ENCODE measurements at places on chromosomes 7 and 10.

DNA sequence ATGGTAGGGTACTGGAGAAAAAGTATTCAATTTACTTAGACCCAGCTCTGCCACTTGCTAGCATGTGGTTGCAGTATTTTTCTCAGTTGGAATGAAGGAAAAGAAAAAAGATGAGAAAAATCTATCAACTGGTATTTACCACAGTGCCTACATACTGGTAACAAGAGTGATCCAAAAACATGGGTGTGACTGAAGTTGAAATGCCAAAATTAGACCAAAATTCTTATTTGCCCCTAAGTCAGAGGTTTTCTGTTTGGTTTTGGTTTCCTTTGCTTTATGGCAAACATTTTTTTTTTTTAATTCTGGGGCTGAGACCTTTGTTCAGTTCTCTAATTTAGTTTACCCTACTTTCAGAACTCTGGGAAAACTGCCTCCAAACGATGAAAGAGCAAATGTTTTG, 12.3 kb downstream of the HYCC1 start:
- DNase-seq = no peak

DNA sequence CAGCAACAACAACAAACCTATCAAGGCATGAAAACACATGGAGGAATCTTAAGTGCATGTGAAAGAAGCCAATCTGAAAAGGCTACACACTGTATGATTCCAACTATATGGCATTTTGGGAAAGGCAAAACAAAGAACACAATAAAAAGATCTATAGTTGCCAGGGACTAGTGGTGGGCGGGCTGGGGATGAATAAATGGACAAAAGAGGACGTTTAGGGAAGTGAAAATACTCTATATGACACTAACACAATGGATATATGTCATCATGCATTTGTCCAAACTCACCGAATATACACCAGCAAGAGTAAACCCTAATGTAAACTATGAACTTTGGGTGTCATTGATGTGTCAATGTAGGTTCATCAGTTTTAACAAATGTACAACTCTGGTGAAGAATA, 89.1 kb downstream of the SEMA3E start:
- no peak for DNase-seq

GRCh38 chr7:29328045-29328444, 133.5 kb downstream of the CHN2 start:
- no peak for DNase-seq

- peak; percentile 20 for DNase-seq
These were observed 509.5 kb downstream of the CCSER2 start for GRCh38 chr10:84837877-84838276.

DNA sequence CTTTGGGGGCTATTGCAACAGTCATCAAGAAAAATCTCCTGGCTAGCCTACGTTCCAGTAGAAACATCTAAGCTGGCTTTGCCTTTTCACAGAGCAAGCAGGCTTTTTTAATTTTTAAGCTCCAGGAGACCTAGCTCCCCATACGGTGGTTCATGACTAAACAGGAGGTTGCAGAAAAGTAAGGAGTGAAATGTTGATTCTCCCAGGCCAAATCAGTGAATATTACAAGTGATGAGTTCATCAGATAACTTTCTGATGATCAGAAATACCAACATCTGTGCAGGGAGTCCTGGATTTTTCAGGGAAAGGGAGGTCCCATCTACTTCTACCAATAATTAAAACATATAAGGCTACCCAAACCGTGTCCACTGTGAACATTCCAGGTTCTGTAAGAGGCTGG, 477.3 kb upstream of the CELF2 start:
- DNase-seq = no peak

GRCh38 chr7:158284617-158285382, 302.8 kb downstream of the PTPRN2 start:
- no peak for DNase-seq

DNA sequence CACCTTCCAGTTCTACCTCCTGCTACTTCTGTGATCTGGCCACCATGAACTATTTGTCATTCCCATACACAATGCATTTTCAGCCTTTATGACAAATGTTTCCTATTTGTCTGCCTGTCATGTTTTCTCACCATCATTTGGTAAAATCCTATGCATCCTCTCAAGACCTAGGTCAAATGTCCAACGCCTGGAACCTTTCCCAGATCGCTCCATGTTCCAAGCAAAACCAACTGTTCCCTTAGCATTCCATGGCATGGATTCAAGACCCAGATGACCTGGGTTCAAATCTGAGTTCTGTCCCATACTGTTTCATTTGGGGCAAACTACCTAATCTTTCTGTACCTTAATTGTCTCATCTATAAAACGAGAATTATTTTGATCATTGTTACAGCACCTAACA, 98.9 kb downstream of the USP6NL start:
- no peak for DNase-seq

DNA sequence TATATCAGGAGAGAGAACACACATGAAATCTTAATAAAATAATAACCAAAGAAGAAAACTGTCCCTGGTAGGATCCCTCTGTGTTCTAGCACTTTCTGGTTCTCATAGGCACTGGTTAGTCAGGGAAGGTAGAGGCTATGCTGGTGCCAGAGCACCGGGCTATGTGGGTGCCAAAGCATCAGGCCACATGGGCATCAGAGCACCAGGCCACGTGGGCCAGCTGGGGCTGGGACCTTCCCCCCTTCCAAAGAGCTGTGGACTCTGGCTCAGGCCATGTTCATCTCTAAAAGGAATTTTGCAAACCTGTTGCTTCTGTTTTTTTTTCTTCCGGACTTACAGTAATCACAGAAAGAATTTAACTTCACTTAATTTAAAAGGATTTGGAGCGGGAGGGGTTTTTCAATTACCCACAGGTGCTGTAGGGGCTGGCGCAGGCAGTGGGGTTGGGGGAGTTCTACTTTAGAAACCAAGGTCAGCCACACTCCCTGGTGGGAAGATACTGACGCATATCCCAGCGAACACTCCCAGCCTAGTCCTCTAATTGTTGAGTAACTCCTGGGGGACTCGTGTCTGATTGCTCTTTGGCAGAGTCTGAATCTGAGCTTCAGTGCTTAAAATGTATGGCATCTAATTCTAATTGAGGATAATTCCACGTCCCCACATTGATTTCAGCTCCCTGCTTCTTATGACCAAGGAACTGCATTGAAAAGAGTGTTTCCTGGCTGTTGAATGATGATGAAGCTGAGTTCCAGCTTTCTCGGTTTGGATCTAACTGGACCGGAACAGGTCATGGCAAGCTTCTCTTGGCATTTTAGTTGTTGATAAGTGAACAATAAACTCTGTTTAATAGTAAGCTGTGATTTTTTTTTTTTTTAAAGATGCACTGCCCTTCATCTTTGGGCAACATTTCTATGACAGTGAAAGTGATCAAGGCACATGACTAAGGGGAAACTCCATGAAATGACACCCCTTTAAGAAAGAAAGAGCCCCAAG, 110.7 kb upstream of the FZD8 start:
- no peak for DNase-seq

GRCh38 chr10:96450529-96451207, 63.1 kb downstream of the TLL2 start:
- no peak for DNase-seq

GRCh38 chr10:102935939-102936605, 18.0 kb downstream of the CNNM2 start:
- no peak for DNase-seq

- DNase-seq = no peak
These were observed 56.5 kb downstream of the CCDC71L start for GRCh38 chr7:106604303-106604924.

DNA sequence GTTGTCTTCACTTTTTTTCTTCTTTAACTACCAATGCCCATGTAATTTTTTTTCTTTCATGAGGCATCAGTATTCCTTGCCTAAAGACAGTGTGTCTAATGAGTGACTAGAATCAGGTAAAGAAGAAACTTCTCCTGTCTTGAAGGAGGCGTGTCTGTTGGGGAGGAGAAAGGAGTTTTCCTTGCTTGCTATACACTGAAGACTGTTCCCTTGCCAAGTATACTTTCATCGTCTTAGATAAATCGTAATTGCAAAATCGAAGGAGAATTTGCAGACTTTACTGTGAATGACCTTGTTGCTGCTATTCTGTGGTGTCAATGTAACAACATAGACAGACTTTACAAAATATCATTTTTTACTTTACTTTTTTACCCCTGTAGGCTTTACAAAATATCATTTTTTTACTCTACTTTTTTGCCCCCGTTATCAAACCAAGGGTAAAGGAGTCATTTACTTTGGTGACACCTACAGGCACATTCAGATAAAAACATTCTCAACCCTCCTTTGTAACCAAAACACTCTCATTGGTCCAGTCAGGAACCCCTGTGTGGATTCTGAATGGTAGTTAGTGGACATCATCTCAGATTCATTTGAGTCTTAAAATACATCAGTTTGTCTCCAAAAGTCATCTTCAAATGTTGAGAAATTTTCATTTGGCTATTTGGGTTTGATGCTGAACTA, 232.4 kb downstream of the AHR start:
- peak; percentile 16 for DNase-seq

- DNase-seq = no peak
These were observed 419.8 kb downstream of the GRID1 start for GRCh38 chr10:85946713-85947326.

DNA sequence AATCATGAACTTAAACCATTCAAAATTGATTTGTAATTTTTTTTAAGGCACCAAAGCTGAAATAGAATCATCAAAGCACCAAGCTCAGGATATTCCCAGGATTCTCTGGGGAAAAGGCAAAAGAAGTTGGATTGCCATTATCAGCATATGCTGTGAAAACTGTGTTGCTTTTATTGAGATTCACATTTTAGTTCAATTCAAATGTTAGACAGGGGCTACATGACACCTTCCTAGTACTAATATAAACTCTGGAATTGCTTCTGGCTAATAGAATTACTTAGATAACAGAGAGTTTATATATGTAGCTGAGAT, 4.3 kb upstream of the NDST2 start:
- DNase-seq = no peak

DNA sequence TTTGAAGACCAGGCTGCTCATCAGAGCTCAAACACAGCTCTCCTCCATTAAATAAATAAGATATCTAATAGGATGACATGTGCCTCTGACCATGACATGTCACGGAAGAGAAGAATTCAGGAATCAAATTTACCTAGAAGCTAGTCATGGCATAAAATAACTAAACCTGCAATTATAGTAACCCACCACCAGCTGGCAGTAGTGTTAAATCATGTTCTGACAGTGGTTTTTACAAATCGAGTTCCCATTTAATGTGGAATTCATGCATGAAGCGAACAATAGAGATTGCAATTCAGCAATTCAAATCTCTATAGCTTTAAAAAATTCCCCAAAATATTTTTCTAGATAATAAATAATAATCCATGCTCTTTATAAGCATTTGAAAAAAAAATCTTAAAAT, 74.6 kb upstream of the IKZF1 start:
- no peak for DNase-seq

- DNase-seq = no peak
These were observed 46.1 kb upstream of the SMNDC1 start for GRCh38 chr10:110350812-110351211.

DNA sequence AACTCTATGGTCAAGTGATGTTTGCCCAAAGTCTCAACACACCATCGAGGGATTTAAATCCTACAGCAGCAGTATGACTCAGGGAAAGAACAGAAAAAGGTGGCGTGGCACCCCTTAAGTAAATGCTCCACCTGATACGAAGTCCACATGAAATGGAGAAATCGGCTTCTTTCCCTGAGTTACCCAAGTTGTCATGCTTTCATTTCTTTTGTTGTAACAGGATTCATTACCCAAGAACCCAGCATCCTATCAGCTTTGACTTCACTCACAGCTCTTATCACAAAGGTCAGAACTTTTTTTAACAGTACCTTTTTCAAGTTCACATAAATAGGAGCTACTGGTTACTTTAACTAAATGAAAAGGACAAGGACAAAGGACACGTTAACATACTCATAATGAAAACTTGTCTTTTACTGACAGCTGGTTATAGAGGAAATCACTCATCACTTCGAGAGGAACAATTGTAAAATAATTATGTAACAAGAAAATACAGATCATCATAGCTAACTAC, 219.8 kb upstream of the FRMD4A start:
- no peak for DNase-seq

GRCh38 chr7:33300131-33300530, 170.8 kb downstream of the BBS9 start:
- no peak for DNase-seq

DNA sequence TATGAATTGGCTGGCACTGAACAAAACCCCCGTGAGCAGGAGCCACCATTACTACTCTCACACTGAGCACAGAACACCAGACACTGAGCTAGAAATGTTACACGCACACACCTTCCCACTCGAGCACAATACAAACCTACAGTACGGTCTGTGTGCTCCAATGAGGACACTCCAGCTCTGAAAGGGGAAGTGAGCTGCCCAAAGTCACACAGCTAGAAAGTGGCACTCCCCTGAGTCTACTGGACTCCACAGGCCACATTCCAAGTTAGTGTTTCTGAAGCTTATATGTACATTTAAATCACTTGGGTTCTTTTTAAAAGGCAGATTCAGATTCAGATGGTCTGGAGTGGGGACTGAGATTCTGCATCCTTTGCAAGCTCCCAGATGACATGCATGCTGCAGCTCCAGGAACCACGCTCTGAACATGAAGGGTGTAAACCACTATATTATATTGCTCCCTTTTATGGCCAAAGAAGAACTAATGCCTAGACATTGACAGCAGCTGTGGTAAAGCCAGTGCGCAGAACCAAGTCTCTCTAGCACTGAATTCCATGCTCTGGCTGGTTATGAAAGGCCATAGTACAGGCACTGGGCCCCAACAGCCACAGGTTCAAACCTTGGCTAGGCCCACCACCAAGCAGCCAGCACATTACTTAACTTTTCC, 77.1 kb downstream of the FRMPD2 start:
- DNase-seq = no peak

- DNase-seq = no peak
These were observed 2.0 kb upstream of the MTG1 start for GRCh38 chr10:133391761-133392518.

GRCh38 chr10:78910021-78910420, 158.7 kb upstream of the ZMIZ1 start:
- DNase-seq = no peak

- DNase-seq = no peak
These were observed 33.5 kb downstream of the TRIM24 start for GRCh38 chr7:138493535-138493934.

GRCh38 chr10:1519391-1519790, 217.9 kb downstream of the ADARB2 start:
- DNase-seq = no peak

- DNase-seq = no peak
These were observed 2.1 kb downstream of the COL13A1 start for GRCh38 chr10:69803809-69804208.

- DNase-seq = no peak
These were observed 28.7 kb upstream of the SEPHS1 start for GRCh38 chr10:13376746-13377145.

DNA sequence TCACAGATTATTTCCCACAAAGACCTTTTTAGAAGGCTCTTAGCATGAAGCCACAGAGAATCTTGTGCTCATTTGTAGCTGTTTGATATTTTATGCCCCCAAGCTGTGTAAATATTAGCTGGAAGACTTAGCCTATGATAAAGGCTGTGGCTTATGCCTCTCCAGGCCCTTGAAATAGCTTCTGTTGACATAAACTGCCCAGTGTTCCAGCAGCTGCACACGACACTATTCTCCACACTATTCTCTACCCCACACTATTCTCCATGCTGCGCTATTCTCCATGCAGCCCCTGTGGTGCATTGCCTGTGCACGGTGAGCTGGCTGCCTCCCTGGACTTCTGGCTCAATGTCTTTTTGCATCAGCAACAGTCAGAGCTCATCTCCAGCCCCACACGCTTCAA, 13.1 kb downstream of the DDC start:
- DNase-seq = no peak
